Activated T-helper 17 cell treated with anti-CD3 and anti-CD28 coated beads, Interleukin-2, amount 50 U/mL, for 72 hours (primary cell): ENCODE measurements at places on chromosomes 16 and 17. TPM values are rescaled to one million over a fixed set of nuclear protein-coding genes. Genes with fewer than 3 reads are reported as not detected.

Gene GPR179
- total RNA-seq, result not detected

Gene SYNGR3
- 5.9 TPM for total RNA-seq

Gene JMJD6
- total RNA-seq, result 144 TPM

Gene SPNS2
- not detected for total RNA-seq

Gene NOTUM
- total RNA-seq, result 6.8 TPM

Gene ALOX12
- not detected for total RNA-seq

Gene SMIM36
- not detected for total RNA-seq

Gene TSNAXIP1
- total RNA-seq, result not detected

Gene PIPOX
- total RNA-seq, result 2.0 TPM

Gene ITGAL
- 319 TPM for total RNA-seq

Gene RAPGEFL1
- 9.4 TPM for total RNA-seq

Gene VWA3A
- total RNA-seq, result not detected

Gene AOC3
- total RNA-seq, result 3.0 TPM

Gene ANKRD40
- 13.0 TPM for total RNA-seq
